Activated naive CD4-positive, alpha-beta T cell (primary cell): ENCODE measurements at places on chromosomes 3 and 15.

DNA sequence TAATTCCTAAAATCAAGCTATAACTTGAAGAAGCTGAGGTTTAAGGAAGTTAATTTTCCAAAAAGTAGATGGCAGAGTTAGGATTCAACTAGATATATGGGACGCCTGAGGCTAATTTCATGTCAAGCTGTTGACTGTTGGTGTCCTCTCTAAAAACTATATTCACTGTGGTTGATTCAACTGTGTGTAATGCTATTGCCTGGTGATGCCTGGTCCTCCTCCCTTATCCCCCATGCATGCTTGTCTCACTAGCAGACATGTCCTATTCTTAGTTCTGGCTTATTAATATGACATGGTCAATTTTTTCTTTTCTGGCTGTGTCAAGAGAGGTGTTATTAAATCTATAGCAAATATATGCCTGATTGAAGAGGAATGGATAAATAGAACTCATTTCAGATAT, 156.1 kb downstream of the SPATA16 start:
- DNase-seq = no peak

DNA sequence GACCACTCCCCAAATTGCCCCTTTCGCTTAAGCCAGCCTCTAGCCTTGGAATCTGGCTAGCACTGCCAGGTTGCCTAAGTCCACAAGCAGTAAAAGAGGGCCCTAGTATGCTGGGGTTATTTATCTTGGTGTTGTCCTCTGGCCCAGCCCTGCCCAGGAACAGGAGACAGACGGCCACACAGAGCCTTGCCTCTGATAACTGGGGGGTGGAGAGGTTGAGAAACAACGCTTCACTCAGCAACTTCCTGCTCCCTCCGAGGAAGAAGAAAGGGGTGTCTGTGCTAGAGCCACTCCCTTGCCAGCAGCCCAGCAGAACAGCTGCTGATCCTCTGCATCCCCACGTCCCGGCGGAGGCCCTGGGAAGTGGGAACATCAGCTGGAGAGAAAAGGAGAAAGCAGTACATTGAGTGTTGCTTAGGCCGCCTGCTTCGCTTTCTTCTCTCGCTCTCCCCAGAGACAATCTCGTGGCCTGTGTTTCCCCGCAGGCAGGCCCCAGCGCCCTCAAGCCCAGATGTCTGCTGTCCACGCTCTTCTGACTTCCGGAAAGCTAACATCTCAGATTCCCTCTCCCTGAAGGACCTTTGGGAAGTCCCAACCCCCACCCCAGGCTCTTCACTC, 22.6 kb upstream of the C3orf70 start:
- no peak for DNase-seq

GRCh38 chr3:43686700-43687498, 3.8 kb upstream of the ABHD5 start:
- no peak for DNase-seq

GRCh38 chr15:67717776-67718175, 107.5 kb upstream of the SKOR1 start:
- no peak for DNase-seq

DNA sequence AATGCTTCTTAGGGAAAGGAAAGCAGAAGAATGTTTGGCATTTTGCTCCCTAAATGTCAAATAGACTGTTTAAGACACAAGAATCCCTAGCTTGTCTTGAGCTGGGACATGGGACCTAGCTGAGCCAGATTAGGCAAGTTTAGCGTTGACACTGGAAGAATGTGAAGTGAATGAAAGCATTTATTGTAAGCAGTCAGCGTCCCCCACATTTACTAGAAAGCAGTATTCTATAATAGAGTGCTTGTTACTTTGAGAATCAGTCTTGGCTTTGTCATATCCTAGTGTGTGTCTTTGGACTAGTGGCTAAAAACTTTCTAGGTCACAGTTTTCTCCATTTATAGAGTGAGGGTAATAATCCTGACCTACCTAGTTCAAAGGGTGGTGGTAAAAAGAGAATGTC, 161.6 kb downstream of the ADAMTSL3 start:
- no peak for DNase-seq

- no peak for DNase-seq
Measured at GRCh38 chr3:94693997-94694640, 631.3 kb downstream of the NSUN3 start.

DNA sequence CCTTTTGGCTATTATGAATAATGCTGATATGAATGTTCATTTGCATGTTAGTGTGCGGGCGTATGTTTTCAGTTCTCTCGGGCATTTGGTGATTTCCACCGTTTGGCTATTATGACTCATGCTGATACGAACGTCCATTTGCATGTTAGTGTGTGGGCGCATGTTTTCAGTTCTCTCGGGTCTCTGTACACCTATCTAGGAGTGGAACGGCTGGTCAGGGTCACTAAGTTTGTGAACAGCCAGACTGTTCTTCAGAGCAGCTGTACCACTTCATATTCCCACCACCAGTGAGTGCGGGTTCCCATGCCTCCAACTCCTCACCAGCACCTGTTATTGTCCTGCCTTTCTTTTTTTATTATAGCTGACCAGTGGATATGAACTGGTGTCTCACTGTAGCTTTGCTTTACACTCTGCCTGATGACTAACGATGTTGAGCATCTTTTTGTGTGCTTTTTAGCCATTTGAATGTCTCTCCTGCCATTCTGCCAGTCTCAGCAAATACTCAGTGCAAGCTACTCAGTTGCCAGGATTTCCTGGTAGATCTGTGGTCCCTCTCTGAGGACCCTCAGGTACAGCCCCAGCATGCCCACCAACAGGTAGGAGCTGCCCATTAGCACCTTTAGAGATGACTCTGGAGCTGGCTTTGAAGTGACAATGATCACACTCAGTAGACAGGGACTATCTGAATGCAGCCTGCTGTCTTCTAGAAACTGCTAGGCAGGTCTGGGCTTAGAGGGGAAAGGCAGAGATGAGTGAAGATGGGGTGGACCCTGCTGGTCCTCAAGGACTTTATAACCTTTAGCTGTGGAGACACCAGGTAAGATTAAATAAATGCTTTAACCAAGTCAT, 141.1 kb downstream of the XXYLT1 start:
- DNase-seq = no peak

GRCh38 chr3:142778541-142778940, 54.7 kb downstream of the TRPC1 start:
- DNase-seq = no peak

- no peak for DNase-seq
Measured at GRCh38 chr3:71005702-71006321, 577.7 kb downstream of the FOXP1 start.

GRCh38 chr3:194365526-194365925, 4.0 kb downstream of the LRRC15 start:
- DNase-seq = no peak

GRCh38 chr3:64195789-64196188, 29.5 kb downstream of the PRICKLE2 start:
- DNase-seq = no peak

GRCh38 chr3:39186692-39187151, 5.7 kb downstream of the XIRP1 start:
- no peak for DNase-seq

DNA sequence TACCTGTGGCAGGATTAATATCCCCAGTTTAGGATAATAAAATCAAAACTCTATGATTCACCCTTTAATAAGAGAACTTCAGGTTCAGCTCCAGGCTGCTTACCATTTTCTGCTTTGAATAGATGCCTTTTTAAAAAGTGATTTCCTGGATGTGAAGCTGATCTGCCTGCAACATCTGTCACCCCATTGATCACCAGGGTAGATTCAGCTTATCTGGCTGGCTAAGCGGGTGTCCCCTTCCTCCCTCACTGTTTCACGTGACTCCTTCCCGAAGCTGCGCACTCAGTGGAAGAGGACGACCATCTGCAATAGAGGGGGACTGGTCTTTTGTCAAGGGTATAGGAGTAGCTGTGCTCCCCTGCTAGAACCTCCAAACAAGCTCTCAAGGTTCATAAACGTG, 128.1 kb downstream of the IL1RAP start:
- no peak for DNase-seq

GRCh38 chr3:66437341-66437929, 63.4 kb downstream of the LRIG1 start:
- DNase-seq = no peak

- no peak for DNase-seq
Measured at GRCh38 chr3:149203758-149204157, 17.9 kb downstream of the CP start.

- no peak for DNase-seq
Measured at GRCh38 chr15:61146931-61147230, 82.2 kb downstream of the RORA start.

DNA sequence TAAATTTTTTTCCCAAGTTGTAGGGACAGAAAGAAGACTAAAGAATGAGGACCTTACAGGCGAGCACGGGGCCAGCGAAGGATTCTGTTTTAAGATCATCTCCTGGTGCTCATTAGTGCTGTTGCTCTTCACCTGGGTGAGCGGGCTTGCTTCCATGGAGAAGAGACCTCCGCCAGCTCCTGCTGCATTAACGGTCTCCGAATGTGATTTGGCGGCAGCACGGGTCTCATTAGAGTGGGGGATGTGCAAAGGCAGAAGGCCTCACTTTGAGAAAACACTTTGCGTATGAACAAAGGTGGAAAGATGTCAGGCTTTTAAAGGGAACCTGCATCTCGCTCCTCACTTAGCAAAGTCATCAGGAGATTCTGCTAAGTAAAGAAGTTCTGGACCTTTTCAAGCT, 753.4 kb upstream of the CFAP20DC start:
- no peak for DNase-seq

DNA sequence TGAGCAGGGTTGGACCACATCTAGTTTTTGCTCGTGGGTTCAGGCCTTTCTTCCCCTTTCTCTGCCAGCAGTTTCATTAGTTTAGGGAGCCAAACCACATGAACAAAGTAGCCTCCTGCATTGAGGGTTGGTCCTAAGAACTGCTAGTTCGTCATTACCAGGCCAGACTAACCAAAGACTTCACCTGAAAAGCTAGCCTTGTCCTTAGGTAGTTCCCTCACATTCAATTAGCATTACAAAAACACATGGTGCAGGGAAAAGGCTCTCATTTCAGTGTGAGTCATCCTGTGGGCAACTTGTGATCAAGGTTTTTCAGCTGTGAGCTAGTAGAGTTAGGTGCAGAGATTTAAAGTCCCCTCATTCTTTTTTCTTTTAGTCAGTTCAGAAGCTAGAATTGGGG, 279.3 kb upstream of the CTNNB1 start:
- DNase-seq = no peak

GRCh38 chr3:47652142-47652541, 73.5 kb upstream of the CSPG5 start:
- DNase-seq = no peak

DNA sequence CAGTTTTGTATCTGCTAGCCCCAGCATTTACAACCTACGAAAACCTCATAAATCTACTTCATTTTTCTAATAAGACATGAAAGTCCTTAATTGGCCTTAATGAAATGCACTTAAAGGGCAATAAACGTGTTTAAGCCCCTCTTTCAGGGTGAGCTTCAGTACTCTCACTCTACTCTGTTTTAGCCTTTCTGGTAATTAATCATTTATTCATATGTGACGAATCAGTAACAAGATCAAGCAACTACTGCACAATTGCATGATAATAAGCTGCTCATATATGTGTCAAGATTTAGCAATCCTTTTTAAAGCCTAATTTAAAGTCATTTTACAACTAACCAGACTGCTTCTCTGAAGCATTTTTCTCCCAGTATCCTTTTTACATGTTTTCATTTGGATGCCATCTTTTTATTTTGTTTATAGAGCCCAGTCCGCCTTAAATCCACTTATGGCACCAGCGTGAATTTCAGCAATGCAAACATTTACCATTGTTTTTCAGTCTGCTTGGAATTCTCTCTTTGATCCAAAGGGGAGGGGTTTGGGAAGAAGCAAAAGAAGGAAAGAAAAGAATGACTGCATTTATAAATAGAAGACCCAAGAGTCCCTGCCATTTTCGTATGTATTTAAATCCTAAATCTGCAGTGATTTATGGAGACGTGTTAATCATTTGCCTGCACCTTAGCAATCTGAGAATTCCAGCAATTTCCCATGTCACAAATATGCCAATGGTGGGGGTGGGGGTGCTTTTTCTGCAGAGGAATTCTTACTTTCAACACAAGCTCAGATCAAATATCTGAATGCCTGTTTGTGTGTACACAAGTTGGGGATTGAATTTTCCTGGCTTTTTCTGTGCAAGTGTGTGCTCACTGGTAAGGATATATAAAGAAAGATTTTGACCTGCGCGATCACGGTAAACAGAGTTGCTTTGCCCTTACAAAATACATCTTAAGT, 230.8 kb upstream of the TBC1D5 start:
- no peak for DNase-seq

- no peak for DNase-seq
Measured at GRCh38 chr3:13947912-13948311, 68.0 kb upstream of the WNT7A start.

DNA sequence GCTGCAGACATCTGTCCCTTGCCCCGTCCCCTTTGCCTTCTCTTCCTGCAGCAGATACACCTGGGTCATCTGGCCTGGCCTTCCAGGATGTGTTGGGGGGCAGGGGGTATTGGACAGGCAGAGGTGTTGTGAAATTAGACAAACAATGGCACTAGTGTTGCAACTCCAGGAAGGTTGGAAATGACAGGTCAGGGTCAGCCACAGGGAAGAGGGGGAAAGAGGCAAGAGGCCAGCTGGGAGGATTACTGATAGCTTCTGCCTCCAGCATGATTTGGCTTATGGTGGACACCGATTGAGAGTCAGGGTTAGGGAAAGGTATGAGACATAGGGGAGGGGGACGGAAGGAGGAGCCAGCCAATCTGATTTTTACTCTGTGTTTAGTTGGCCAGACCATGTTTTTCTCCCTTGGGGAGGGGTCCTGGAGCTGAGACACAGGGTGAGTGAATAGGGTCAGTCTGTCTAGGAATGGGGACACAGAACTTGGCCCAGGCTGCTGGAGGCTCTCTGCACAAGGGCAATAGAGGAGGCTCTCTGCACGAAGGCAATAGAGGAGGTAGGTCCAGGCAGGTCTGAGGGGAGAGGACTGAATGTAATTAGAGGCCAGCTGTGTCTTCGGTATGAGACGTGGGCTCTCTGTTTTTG, 3.4 kb upstream of the ATP2B2 start:
- no peak for DNase-seq

- DNase-seq = no peak
Measured at GRCh38 chr3:55512571-55513343, 25.7 kb upstream of the WNT5A start.

- no peak for DNase-seq
Measured at GRCh38 chr3:122190525-122190924, 7.1 kb downstream of the CASR start.

GRCh38 chr3:98325055-98325454, 28.6 kb upstream of the OR5K4 start:
- no peak for DNase-seq

DNA sequence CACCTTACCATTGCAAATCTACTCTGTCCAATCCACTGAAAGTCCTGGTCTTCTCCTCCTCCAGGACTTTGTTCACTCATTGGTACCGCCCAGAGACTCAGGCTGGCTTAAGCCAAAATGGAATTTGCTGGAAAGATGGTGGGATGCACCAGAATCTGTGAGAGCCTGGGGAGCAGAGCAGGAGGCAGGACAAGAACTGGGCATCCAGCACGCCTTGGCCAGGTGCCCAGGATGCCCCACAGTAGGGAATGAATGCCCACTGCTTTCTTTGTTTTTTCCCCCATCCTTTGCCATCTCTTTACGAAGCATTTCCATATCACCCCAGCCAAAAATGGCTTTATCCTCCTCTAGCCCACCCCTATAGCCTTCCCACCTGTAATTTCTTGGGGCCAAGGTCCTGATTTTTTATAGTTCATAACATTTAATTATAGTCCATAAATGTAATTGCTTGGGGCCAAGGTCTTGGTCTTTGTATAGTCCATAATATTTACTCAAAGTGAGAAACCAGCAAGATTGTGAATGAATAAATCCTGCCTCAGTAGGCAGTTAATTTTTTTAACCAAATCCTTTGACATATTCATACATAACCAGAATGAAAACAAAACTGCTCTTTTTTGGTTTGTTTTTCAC, 23.3 kb upstream of the IREB2 start:
- no peak for DNase-seq
